ENCODE measurements at places on chromosomes 2 and 18. TPM values are rescaled to one million over a fixed set of nuclear protein-coding genes. Genes with fewer than 3 reads are reported as not detected.

DNA sequence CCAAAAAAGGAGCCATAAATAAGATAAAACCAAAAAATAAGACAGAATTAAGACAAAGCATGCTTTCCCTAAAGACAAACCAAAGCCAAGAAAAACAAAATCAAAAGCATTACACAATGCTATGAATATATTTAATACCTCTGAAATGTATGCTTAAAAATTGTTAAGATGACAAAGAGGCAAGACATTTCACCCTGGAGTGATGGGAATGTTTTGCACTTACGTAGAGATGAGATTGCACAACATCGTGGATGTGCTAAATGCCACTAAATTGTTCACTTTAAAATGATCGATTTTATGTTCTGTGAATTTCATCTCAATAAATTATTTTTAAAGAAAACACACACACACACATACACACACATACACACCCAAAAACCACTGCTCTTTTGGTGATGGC lies 386.6 kb upstream of the KLHL29 start:
- DNase-seq, result no peak

DNA sequence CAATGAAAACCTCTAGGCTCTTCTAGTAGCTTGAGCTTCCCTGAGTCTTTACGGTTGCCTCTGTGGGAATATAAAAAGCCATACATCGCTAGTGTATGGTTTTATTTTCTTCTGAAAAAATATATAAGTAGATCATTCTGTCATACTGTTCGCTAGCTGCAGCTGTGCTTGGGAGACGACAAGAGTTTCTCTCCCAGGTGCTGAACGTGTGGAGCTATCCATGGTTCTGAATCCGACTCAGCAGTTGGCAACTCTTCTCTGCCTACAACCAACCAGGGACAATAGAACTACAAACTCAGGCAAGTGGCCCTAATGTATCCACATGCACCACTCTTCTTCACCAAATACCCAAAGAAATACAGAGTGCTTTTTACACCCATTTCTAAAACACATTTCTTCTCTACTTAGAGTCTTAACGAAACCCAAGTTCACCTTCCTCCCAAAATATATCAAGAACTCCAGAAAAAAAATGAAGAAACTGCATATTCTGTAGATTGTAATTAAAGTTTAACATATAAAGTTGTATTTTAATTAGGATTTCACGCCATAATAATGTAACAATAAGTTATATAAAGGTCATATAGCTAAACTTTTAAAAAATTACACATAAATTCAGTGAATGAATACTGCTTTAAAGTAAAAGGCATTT lies 2.2 kb upstream of the KCNH7 start:
- DNase-seq, result peak; percentile 80

- DNase-seq, result no peak
Observed at GRCh38 chr2:198004173-198004572, 199.8 kb downstream of the PLCL1 start.

DNA sequence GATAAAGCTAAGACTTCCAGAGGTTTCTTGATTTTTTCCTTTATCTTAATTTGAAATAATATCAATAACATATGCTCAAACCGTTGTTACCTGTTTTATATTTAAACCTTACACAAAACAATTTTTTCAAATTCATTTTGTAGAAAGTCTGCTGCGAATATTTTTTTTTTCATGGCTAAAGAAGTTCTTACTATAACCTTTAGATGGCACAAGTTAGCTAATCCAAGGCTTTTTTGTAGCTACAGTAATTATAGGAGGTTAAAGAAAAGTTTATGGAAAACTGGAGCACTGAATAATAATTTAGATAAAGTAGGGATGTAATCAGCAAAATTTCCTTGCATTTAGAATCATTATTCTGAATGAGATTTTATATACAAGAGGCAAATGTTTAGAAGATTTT lies 78.0 kb upstream of the PNPT1 start:
- no peak for DNase-seq

DNA sequence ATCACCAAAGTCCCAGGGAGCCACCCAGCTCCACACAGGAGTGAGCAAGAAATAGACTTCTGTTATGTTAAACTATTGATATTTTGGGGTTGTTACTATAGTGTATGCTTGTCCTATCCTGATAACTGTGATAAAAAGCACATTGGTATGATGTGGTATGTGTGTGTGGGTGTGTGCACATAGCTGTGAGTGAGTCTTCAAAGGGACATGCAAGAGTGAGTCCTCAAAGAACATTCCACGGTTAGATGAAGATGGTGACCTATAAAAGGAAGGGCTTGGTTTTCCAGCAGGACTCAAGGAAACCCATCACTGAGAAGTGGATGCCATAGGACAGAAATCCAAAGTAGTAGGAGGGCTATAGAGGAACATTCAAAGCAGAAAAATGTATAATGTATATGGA lies 342.9 kb downstream of the TSN start:
- no peak for DNase-seq

GRCh38 chr2:15797231-15797938 lies 143.0 kb upstream of the MYCN start:
- peak; percentile 77 for DNase-seq

GRCh38 chr2:48414980-48415835 lies 114.7 kb upstream of the STON1 start:
- DNase-seq, result no peak

KATNAL2 gene
- 20.1 TPM for total RNA-seq

TMX3 gene
- 38.0 TPM for total RNA-seq

ASNSD1 gene
- total RNA-seq, result 48.5 TPM

Data from H9 (cell line).